ENCODE measurements at places on chromosomes 5 and 9.

DNA sequence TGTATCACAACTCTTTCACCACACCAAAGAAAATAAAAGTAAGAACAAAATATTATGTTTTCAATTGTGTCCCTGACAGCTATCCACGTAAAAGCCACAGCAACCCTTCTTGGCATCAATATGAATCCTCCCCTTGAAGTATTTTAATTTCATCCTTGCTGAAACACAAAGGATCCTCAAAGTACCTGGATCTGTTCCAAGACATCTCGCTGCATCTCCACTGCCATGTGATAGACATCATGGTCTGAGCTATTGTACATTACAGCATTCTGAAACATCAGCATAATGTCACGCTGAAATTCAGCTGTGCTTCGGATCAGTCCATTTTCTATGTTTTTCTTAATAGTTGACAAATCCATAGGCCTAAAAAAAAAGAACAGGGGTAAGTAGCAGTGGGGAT is 17.7 kb downstream of the BRD8 start:
- no peak for DNase-seq

DNA sequence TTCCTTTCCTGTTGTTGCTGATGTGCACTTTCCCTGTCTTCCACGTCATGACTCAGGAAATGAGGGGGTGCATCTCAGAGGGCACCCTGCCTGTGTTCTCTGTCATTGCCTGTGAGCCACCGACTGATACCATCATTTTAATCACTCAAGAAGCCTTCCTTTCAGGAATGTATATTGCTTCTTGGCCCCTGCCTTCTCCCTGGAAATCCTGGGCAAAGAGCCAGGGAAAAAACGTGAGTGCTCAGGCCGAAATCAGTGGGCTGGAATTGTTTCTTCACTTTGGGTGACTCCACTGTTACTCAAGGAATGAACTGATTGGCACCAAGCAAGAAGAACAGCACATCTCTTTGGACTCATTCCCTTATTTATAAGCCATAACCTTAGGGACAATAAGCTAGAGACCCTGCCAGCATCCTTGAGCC is 126.1 kb downstream of the SNX18 start:
- no peak for DNase-seq

- DNase-seq = no peak
Measured at GRCh38 chr5:158903006-158903405, 196.7 kb downstream of the EBF1 start.

DNA sequence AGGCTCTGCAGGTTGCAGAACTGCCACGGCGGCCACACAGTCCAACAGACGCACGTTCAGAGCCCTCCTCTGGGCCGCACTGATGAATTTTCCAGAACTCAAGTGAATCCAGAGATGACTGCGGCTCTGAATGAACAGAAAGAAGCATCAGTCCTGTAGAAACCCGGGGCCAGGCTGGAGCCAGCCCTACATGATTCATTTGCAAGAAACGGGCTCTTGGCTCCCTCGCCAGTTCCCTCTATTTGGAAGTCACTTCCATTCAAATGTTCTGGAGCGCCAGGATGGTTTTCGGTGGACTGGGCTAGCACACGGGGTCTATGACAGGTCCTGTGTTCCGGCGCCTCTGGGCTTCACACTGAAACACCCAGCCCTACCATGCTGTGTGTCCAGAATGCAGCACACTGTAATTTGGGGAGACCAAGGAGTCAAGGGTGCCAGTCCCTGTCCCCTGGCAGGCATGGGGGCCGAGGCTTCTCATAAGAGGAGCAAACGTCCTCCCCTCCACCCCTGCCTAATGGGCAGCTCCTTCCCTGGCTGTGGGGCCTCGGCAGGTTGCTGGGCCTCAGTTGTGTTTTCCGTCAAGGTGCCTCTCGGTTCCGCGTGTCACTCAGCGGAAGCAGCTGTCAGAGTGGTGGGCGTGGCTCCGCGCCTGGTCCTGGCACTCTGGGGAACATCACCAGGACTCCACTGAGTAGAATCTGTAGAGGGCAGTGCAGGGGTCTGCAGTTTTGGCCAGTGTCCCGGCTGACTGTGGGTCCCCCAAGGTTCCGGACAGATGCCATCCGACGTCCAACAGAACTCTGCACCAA is 18.1 kb upstream of the COL5A1 start:
- no peak for DNase-seq

DNA sequence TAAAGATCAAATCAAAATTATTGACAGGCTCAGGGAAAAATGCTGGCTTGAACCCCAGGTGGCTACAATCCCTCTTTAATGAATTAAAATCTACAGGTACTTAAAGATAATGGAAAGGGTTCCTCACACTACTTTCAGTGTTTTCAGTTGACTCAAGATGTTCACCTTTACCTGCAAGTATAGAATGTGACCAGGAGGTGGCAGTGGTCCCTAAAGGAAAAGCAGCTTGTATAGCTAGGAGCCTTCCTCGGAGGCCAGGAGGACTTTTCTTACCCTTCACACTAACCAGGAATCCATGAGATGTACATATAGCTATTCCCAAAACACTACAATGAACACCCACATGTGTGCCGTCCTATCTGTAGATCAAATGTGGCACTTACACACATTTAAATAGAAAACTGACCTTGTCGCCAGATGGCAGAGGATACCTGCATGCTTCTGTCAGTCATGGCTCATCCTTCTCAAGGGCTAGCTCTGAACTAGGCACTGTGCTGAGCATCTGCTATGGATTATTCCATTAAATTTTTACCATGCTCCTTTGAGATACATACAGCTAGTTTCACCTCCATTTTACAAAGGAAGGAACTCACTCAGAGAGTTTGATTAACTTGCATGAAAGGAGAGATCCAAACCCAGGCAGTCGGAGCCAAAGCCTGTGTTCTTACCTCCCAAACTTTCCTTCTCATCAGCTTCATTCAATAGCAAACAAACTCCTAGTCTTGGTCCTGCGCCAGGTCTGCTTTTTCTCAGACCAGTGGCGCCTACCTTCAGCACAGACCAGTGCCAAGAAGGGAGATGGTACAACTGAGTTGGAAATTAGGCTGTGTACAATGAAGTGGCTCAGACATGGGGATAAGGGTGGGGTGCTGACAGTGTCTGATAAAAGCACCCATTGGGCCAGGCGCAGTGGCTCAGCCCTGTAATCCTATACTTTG is 24.5 kb downstream of the C9orf152 start:
- DNase-seq = peak; percentile 76

GRCh38 chr5:158813275-158813674 is 286.4 kb downstream of the EBF1 start:
- no peak for DNase-seq

GRCh38 chr9:2963307-2963706 is 119.4 kb upstream of the PUM3 start:
- DNase-seq = peak; percentile 85

DNA sequence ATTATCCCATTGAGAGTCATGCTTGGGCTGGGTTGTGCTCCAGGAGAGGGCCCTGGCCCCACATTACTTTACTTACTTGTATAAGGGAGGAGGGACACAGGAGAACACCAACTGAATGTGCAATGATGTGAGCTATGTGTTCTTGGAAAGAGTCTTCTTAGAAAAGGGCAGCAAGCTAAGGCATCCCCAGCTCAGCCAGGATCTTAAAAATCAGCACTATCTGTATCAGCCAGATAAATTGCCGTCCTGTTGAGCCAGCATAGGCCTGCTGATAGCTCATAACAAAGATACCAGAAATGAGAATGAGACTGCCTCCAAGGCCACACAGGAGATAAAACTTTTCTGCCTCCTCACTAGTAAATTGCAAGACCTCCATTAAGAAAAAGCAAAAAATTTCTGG is 357.5 kb downstream of the CAAP1 start:
- DNase-seq = no peak

- DNase-seq = no peak
Measured at GRCh38 chr5:167296066-167296465, 995.4 kb upstream of the WWC1 start.

DNA sequence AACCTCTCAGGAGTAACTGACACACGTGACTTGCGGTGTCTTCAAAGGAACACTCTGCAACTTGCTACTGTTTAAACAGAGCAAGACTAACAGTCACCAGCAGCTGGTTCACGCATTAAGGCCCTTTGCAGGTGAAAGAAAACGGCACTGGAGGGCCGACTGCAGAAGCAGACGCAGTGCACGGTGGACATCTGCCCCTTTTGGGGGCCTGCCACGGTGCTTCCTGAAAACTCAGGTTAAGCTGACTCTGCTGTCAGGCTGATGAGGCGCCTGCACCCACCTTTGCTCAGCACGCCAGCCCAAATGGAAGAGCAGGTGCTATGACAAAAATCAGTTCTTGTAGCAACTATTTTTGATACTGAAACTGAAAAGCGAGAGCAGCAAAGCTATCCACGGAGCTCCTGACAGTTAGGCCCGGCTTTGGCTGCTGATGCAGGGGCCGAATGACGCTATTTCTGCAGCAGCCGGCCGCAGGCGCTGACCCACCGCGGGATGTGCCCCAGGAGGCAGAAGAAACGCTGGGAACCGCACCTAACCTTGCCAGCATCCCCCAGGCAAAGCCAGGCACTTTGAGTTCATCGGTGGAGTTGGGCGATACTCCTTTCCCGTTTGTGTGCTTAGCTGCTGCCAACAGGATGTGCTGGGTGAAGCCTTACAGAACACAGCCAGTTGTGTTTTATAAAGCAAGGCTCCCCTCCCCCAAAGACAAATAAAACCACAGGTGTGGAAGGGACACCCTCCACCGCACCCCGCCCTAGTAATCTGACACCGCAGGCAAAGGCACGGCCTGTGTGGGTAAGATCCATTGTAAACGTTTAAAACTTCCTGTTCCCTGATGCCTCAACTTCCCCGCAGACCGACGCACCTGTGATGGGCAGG is 21.1 kb upstream of the TERT start:
- DNase-seq = peak; percentile 97

DNA sequence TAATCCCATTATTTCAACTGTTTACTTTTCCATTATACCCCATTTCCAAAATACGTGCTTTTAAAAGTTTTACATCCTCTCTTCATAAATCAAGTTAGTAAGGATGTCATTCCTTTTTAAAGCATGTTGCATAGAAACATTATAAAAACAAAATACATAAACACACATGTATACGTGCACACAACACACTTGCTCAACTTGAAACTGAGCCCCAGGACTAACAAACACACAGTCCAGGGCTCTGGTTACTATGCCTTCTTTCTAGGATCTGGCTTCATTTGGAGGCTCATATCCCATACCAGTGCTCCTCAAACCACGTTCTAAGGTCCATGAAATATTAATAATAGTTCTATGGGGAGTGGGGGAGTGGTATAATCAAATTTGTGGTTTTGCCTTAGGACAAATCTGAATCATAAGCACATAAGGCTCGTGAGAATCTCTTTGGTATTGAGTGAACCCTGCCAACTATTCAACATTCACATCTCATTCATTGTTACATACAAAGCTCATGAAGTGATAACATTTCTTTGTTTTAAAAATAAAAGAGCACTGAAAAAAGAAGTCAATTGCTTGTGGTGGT is 55.2 kb downstream of the NFIB start:
- no peak for DNase-seq

- no peak for DNase-seq
Measured at GRCh38 chr9:90526386-90526785, 116.2 kb downstream of the DIRAS2 start.

DNA sequence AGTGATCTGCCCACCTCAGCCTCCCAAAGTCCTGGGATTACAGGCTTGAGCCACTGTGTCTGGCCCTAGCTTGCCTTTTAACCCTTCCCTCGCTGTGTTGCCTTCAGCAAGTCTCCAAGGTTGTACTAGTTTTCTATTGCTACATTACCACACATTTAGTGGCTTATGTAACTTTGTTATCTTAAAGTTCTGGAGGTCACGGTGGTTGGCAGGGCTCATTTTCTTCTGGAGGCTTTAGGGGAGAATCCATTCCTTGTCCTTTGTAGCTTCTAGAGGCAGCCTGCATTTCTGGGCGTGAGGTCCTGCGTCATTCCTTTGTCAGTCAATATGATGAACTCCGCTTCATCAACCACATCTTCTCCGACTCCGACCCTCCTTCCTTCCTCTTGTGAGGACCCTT is 2.9 kb upstream of the PRRC2B start:
- no peak for DNase-seq

DNA sequence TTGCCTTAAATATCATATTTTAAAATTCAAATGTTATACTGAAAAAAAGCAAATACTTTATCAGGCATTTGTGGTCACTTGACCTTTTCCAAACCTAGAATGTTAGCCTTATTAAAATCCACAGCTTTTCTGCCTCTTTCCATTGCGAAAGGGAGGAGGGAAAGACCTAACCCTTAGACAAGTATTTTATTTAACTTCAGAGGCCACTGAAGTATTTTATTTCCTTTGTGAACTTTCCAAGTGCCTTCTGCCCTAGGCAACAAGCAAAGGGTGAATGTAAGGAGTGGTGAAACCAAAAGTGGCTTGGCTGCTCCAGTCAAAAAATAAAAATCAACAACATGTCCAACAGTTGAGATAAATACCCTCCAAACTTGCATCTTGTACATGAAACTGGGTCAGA is 376.1 kb downstream of the EFNA5 start:
- DNase-seq = no peak

DNA sequence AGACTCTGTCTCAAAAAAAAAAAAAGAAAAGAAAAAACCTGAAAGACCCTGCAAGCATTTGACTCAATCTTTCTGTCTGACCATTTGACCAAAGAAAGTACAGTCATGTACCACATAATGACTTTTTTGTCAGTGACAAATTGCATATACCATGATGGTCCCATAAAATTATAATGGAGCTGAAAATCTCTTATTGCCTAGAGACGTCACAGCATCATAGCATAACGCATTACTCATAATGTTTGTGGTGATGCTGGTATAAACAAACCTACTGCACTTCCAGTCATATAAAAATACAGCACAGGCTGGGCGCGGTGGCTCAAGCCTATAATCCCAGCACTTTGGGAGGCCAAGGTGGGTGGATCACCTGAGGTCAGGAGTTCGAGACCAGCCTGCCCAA is 10.5 kb downstream of the ECM2 start:
- DNase-seq = no peak

DNA sequence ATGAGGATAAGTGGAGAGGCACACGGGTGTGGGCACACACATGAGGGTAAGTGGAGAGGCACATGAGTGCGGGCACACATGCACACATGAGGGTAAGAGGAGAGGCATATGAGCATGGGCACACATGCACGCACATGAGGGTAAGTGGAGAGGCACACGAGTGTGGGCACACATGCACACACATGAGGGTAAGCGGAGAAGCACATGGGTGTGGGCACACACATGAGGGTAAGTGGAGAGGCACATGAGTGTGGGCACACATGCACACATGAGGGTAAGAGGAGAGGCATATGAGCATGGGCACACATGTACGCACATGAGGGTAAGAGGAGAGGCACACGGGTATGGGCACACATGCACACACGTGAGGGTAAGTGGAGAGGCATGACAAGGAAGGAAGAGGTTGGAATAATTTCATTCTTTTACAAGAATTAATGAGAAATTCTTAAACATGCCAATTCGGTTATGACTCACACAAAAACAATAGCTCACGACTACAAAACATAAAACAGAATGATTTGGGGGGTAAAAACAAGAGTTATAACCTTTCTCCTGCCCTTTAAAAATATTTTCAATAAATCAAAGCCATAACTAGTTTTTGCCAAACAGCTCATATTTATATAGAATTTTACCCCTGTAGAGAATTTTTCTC is 67.5 kb downstream of the APBA1 start:
- no peak for DNase-seq

GRCh38 chr5:111691914-111692313 is 65.1 kb downstream of the NREP start:
- no peak for DNase-seq

GRCh38 chr9:86783884-86784283 is 163.4 kb downstream of the GAS1 start:
- DNase-seq = no peak

GRCh38 chr5:157265714-157266285 is at the start of gene CYFIP2:
Gene CYFIP2, plus strand, starts transcription at chr5:157266123. Its CDS starts 19,239 bp downstream, at chr5:157285362.
- peak; percentile 38 for DNase-seq

All from NCI-H2171 treated with DMSO at 0.1 percent for 48 hours (cell line).